ENCODE measurements at places on chromosomes 7 and 10.

DNA sequence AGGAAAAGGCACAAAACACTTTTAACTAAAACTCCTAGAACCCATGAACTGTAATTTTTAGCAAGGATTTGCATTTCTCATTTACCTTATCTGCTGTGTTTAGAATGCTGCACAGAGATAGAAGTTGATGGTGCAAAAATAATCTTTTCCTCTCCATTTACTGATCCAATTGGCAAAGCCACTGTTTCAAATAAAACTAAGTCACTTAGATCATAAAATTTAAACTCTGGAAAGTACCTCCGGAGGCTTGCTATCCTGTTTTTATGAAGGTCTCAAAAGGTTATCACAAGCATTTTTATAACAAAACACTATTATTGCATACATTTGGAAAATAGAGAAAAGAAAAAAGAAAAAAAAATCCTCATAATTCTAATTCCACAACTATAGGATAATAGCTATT, 7.6 kb downstream of the CPA2 start:
- DNase-seq, result peak; percentile 42

GRCh38 chr10:18254086-18254485, 113.9 kb downstream of the CACNB2 start:
- DNase-seq, result no peak

GRCh38 chr10:110483633-110484032, 14.1 kb upstream of the DUSP5 start:
- DNase-seq, result no peak

DNA sequence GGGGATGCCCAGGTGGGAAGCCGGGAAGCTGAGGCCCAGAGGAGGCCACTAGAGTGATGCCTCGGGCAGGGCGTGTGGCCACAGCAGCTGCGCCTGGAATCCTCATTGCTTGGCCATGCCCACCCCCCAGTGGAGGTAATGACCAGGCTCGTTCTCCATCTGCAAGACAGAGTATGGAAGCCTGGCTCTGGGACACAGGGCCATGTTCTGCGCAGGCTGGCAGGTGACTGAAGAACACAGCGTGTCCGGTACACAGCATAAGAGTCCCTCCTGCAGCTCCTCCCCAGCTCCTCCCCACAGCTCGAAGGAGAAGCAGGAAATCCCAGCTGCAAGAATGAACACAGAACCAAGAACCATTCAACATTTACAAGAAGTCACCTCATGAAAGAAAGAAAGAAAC, 64.8 kb downstream of the SMURF1 start:
- DNase-seq, result no peak

DNA sequence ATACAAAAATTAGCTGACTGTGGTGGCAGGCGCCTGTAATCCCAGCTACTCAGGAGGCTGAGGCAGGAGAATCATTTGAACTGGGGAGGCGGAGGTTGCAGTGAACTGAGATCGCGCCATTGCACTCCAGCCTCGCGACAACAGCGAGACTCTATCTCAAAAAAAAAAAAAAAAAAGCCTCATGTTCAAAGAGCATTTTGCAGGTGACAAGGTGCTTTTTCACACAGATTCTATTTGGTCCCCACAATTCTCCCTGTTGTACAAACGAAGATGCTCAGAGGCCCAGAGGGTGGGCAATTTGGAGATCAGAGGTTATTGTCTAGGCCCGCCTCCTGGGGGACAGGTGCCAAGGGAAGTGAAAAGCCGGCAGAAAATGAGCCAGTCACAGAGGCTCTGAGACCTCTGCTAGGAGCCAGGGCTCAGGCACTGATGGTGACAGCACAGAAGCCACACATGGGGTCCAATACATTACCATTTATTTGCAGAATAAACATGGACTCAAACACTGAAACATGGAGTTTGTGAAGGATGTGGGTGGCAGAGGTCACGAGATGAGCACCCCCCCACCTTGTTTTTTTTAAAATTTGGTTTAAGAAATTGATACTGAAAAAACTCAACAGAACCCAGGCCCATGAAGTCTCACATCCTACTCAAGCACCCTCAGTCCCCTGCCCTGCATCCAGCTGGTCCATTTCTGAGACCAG, 882 bp upstream of the GAL3ST4 start:
- no peak for DNase-seq

DNA sequence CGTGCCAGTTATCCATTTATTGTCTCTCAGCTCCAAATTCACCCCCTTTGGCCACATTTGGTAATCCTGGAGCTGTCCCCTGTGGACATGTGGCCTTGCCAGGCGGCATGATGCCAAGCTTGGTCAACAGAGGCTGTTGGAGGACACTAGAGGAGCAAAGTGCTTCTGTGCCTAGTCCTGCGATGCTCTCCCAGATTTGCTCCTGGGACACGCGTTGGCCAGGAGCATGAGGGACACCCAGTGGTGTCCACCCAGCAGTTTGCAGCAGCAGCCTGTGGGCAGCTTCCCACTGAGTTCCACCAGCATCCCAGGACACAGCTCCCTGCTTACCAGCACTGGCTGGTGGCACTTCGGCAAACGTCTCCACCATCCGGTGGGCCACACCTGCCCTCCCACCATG, 55.5 kb upstream of the STEAP1B start:
- DNase-seq, result no peak

GRCh38 chr7:45582136-45582749, 8.1 kb downstream of the ADCY1 start:
- no peak for DNase-seq

DNA sequence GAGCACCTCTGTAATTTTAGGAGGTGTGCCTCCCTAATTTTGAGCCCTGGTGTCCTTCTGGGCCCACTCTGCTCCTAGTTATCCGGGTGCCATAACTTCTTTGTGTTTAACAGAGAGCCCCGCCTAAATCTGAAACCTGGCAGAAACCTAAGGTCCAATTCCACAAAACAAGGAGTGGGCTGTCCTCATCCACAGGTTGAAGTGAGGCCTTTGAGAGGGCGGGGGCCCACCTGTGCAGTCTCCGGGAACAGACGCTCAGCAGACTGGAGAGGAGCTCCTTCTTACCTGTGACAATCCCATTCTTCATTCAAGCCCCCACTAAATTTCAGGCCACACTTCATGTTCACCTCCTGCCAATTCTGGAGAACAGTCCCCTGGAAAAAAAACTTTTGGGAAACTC, 10.9 kb downstream of the TMEM72 start:
- DNase-seq, result no peak

- DNase-seq, result peak; percentile 3
Observed at GRCh38 chr10:88880282-88881076, 434 bp downstream of the STAMBPL1 start.

GRCh38 chr7:28980451-28981160, 22.5 kb upstream of the TRIL start:
- DNase-seq, result no peak

GRCh38 chr7:1357601-1358271, 101.5 kb downstream of the MICALL2 start:
- peak; percentile 55 for DNase-seq

GRCh38 chr10:84084342-84084741, 55.0 kb upstream of the GHITM start:
- no peak for DNase-seq

GRCh38 chr10:110657973-110658691, 14.0 kb downstream of the RBM20 start:
- no peak for DNase-seq

DNA sequence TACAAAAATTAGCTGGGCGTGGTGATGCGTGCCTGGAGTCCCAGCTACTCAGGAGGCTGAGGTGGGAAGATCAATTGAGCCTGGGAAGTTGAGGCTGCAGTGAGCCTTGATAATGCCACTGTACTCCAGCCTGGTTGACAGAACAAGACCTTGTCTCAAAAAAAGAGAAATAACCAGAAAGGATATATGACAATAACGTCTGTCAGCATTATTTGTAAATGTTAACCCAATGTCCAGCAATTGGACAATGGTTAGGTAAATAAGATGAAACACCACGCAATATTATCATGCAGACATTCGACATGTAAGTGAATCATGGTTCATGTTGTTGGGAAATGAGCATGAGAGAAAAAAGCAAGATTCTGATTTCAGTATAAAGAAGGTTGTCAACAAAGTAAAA, 44.6 kb upstream of the SEPHS1 start:
- DNase-seq, result no peak

- peak; percentile 73 for DNase-seq
Observed at GRCh38 chr7:107150375-107151073, 18.3 kb upstream of the HBP1 start.

DNA sequence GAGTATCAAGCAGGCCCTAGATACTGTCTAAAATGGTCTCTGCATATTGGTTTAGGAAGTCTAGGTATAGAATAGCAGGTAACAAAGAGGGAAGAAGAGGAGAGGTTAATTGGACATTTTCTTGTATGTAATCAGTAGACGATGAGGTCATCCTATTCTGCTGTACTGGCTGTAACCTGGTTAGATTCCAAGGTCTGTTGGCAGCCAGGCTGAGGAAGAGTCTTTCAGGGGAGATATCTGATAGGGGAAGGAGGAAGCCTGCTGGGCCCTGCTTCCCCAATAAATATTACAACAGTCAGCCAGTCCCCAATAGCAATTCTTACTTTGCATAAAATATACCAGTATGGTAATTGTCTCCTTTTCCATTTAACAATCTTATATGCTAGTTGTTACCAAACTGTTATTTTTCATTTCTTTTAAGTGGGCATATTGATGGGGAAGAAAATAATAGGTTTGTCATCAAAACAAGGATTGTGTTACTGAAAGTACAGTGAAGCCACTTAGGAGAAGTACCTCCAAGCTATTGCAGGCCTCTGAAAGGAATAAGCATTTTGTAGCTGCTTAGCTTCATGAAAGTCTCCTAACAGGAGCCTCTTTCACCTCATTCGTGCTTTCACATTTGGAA, 186.4 kb downstream of the LRRC4 start:
- peak; percentile 89 for DNase-seq

DNA sequence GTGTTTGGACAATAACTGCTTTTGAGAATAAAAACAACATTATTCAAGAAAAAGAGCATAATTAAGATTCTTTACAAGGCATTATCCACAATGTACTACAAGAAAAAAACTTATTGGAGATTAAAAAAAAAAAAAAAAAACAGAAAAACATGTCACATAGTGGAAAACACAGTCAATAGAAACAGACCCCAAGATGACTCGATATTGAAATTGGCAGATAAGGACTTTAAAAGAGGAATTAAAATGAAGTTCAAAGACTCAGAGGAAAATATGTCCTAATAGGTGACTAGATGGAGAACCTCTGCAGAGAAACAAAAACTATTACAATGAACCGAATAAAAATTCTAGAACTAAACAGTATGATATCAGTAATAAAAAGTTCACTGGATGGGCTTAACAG, 248.9 kb downstream of the CALN1 start:
- no peak for DNase-seq

DNA sequence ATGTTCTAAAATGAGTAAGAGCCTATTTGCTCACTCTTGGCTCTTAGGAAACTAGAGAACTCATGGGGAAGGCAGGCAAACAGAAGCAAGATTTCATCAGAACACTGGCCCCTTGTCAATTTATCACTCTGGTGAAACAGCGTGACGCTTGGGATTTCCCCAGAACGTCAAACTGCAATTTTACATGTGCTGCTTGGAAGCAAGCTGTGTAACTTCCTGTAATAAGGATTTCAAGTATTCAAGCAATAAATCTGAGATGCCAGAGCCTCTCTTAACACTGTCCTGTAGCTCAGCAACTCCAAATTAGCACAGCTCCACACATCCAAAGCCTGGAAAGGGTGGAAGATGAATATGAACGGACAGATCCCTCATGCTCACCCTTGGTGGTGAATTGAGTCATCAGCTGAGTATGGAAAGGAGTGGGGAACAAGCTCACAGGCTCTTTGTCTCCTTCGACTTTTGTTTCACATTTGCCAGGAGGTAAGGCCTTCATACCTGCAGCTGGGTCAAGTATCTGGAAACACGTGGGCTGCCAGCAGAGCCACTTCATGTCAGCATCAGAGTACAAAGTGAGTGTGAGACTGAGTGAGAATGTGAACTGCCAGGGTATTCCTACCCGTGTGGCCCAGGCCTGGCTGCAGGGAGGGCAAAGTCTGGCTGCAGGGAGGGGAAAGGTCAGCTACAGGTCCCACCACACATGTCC, 140.4 kb upstream of the NAMPT start:
- no peak for DNase-seq

DNA sequence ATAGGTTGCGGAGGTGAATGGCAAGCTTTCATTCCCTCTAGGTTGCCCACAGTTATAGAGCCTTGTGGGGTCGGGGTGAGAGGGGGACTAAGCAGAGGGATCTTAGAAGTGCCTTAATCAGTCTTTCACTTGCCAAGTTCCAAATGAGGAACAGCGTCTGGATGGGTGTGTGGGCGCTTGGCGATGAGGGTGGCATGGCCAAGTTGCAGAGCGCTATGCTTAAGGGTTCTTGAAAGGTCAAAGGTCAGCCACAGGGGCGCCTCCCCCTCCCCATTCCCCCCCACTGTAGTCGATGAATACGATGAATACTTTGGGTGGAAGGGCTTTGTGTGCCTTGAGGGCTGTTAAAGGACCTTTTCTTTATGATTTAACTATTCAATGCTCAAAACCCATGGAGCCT, 185.0 kb downstream of the TCF7L2 start:
- DNase-seq, result no peak

DNA sequence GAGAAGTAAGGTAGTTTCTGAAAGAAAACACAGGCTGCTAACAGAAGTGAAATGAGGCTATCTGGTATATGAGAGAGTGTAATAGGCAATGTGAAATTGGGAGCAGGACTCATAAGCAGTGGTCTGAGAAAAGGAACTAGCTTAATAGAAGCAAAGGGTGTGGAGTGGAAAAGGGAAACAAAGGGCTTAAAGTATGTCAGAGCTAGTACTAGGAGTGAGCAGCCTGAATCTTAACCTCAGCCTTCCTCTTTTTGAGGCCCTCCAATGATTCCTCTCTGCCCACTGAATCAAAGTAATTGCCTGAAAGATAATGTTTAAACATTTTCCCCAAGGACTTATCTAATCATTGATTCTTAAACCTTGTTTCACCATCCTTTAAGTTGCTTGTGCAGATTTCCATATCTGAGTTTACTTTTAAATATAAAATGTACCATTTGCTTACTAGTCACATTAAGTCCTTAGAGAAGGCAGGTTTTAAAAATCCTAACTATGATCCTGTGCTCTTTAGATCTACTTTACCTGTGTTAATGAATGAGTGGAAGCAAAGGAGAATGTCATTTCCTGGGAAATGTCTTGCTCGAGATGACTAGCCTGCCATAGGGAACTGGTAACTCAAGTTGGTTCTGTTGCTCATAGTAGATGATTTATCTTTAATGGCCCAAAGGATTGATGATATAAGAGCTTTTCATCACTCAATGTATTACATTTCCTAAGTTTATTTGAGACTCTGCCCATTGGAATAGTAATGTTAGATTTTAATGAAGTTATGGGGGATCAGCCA, 155.0 kb downstream of the SKAP2 start:
- DNase-seq, result no peak

GRCh38 chr10:59680199-59680598, 29.5 kb downstream of the SLC16A9 start:
- DNase-seq, result no peak

Measured in NCI-H2171 treated with DMSO at 0.1 percent for 48 hours (cell line).